ENCODE measurements at places on chromosomes 6 and 20.

GRCh38 chr20:64095455-64095854, 11.3 kb upstream of the LKAAEAR1 start:
- DNase-seq = no peak

- DNase-seq = no peak
These were observed 58.0 kb upstream of the PHIP start for GRCh38 chr6:79135973-79136470.

- no peak for DNase-seq
These were observed 216.7 kb downstream of the PLCB4 start for GRCh38 chr20:9285617-9286016.

DNA sequence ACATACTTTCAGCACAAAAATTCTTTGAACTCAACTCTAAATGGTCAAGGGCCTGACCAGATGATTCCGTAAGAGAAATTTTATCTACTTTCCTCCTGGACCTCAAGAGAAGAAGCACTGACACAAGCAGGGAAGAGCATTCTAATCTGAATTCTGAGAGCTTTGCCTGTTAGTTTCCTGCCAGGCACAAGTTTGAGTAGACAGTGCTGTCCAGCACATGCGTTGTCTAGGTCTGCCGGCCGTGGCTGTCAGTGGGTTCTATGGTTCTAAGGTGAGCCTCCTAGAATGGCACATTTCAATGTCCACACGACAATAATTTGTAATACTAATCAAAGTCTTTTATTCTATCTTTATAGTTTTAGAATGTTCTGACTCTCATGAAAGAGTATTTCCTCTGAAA, 91.9 kb downstream of the RFPL4B start:
- DNase-seq = no peak

DNA sequence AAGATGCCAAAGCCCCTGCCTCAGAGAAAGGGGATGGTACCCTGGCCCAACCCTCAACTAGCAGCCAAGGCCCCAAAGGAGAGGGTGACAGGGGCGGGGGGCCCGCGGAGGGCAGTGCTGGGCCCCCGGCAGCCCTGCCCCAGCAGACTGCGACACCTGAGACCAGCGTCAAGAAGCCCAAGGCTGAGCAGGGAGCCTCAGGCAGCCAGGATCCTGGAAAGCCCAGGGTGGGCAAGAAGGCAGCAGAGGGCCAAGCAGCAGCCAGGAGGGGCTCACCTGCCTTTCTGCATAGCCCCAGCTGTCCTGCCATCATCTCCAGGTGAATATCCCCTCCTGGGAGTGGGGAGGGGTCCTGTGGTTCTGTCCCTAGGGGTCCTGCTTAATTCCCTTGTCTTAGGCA, 1.1 kb downstream of the MYLK2 start:
- no peak for DNase-seq

DNA sequence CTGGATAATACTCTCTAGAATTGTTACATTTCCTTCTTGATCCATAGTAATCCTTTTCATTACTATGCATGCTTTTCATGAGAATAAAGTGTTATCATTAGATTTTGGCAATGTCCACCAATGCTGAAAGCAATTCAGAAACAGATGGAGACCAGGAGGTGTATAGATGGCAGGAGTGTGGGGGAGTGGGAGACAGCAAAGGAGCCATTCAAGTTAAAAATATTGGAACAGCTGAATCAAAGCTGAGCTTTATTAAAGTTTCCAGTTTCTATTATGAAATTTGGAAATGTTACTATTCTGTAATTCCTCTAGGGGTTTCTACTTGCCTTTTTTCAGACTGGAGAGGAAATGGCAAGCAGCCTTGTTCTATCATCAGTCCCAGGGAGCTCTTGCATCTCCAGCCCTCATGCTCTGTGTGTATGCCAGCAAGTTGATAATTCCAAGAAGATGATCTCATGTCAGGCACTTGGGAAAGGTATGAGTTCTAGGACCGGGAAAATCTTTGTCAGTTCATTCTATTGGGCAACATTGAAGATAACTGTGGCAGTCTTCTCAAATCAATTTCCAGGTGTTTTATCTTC, 228.0 kb downstream of the CD109 start:
- no peak for DNase-seq

GRCh38 chr20:45607810-45608209, 21.7 kb upstream of the WFDC10A start:
- no peak for DNase-seq

- DNase-seq = no peak
These were observed 92.1 kb downstream of the FYN start for GRCh38 chr6:111781041-111781708.

DNA sequence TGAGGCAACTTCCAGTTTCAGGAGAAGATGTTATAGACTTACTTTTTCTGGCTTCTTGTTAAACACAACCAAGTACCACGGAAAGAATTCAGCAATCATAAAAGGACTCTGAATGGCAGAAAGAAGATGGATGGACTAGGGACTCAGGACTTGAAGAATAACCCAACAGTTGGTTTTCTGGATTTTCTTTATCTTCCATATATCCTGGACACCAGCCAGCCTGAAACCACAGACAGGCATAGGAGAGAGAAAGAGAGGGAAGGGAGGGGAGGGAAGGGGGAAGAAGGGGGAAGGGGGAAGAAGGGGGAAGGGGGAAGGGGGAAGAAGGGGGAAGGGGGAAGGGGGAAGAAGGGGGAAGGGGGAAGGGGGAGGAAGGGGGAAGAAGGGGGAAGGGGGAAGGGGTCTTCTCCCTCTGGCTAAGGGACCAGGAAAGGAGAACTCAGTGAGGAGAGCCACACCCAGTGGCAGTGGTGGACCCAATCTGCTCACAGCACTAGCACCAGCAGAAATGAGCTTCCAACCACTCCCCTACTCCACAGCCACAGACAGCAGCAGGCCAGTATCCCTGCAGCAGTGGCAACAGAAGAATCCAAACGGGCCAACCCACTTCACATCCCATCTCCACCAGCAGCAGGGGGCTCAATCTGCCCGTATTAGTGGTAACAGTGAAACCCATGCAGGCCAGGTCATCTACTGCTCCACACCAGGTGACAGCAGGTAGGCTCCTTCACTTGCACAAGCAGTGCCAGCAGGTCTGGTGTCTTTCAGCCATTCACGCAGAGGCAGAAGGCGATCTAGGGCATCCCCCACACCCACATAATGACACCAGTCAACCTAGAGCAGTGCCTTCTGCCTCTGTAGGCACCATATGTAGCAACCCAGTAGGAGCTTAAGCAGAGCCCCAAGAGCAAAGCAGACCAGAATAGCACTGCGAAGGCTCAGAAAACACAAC, 78.6 kb downstream of the TRMT6 start:
- DNase-seq = no peak

DNA sequence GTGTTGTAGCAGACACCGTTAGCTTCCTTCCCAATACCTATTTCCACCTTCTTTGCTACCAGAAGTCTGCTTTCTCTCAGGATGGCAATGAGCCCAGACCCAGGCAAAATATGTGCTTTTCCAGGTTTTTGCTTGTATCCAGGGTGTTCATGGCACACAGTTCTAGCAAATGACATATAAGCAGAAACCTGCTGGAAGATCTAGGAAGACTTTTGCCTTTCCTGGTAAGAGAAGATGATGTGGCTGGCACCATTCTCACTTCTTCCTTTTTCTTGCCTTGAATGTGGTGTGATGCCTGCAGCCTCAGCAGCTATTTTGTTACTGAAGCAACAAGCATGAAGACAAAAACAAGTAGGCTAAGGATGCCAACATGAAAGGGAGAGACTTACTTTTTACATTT, 19.2 kb upstream of the TBC1D22B start:
- no peak for DNase-seq

GRCh38 chr6:168526841-168527281, 85.9 kb downstream of the SMOC2 start:
- DNase-seq = no peak

- peak; percentile 42 for DNase-seq
These were observed 23.2 kb downstream of the TRERF1 start for GRCh38 chr6:42428326-42429041.

- DNase-seq = no peak
These were observed 27.6 kb downstream of the CNKSR3 start for GRCh38 chr6:154482858-154483257.

GRCh38 chr6:130500693-130501092, 134.9 kb downstream of the TMEM200A start:
- DNase-seq = no peak

DNA sequence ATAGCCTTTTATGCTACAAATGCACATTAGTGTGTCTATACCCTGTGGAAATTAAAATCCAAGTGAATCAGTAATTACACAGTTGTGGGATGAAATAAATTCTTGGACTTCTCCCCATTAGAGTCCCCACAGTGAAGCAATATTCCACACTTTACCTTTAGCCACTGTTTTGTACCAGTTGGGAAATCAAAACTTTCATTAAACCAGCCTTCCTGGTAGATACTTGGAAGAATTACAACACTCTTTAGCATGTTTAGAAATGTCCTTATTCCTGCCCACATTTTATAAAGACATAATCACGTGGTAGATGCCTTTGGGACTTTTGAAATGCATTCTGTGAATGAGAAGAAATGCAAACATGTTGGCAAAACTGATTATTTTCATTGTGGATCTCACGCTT, 49.0 kb upstream of the ANKEF1 start:
- no peak for DNase-seq

- DNase-seq = no peak
These were observed 228.1 kb upstream of the CEP162 start for GRCh38 chr6:84455511-84456029.

- DNase-seq = no peak
These were observed 15.6 kb downstream of the BCLAF1 start for GRCh38 chr6:136274062-136274461.

DNA sequence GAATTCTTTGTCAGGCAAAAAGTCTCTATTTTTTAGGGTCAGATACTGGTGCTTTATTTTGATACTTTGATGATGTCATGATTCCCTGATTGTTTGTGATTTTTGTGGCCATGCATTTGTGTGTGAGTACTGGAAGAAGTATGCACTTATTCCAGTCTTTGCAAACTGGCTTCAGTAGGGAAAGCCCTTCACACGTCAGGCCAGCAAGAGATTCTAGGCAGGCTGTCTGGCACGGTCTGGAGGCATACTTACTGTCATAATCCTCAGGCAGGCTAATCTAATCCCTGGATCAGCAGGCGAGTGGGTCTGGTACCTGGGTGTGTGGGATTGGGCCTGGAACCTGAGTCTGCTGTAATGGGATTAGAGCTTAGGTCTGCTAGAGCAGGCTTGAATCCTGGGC, 391.8 kb upstream of the MMS22L start:
- DNase-seq = no peak

- no peak for DNase-seq
These were observed 111.0 kb upstream of the TFAP2D start for GRCh38 chr6:50602292-50602691.

DNA sequence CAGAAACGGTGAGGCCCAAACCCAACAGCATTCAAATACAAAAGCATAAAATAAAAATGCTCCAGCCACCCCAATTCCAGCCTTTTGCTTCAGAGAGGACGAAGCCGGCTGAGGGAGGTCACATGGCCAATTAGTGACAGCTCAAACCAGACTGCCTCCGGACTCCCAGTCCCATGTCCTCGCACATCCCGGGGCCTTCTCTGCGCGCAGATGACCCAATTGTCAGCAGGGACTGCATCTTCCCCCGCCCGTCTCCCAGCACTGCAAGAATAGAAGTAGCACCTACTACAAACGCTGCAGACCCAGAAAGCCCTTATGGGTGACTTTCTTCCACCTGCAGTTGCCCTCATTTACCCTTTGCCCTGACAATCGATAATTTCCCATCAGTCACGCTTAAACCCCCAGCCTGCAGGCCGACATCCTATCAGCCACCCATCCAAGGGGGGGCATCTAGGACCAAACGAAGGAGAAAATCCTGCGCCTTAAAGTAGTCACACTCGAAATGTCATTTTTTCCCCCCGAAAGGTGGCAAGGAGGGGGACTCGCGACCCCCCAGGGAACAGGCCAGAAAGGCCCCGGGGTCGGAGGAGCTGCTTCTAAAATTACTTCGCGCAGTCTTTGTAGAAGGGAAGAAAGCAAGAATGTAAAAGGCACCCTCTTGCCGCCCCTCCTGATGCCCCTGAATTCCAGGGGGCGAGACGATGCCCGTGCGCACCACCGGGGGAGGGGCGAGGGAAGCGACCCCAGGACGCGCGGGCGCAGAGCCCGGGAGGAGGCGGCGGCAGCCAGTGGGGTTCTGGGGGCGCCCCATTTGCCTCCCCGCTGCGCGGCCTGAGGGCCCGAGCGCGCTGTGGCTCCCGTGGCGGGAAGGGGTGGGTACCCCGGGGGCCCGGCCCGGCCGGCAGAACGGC, 792 bp downstream of the SLC23A2 start:
- DNase-seq = peak; percentile 13

GRCh38 chr20:35327074-35327976, 35.1 kb upstream of the FAM83C start:
- no peak for DNase-seq

DNA sequence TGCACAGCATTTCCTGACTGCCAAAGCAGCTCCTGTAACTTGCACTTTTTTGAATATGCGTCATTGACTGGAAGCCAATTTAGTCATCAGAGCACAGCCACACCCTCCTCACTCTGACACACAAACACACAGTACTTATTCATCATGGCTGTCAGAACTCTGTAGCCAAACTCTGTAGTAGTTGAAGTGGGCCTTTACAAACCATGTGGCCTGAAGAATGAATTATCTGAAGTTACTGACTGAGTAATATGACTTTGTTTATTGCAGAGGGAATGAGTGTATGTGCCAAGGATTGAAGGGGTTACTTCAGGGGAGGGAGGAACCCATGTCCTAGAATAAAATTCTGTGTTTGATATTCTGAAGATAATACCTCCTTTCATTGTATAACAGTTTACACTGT, 102.7 kb downstream of the FIG4 start:
- DNase-seq = peak; percentile 10

DNA sequence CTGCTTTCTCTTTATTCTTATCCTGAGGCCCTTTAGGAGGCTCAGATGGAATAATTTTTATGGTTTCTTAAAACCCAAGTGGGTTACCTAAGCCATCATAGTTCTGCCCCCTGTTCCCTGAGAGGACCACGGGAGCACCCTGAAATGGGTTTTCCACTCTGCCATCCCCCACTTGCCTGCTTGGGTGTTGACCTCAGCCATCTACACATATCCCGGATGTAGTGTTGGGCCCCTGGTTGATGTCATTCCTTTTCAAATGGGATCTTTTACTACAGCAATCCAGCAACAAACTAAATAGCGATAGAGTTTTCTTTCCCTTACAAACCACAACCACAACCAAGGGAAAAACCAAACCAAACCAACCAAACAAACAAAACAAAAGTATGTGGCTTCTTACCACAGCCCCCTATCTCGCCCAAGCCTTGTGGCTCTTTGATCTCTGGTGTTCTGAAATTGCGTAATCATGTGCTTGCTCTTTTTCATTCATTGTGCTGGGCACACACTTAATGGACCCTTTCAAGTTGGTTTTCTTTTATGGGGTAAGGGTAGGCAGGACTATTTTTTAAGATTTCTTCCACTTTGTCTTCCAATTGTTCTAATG, 154.9 kb downstream of the ESR1 start:
- peak; percentile 17 for DNase-seq

GRCh38 chr6:33276581-33276863, 401 bp upstream of the B3GALT4 start:
- no peak for DNase-seq

DNA sequence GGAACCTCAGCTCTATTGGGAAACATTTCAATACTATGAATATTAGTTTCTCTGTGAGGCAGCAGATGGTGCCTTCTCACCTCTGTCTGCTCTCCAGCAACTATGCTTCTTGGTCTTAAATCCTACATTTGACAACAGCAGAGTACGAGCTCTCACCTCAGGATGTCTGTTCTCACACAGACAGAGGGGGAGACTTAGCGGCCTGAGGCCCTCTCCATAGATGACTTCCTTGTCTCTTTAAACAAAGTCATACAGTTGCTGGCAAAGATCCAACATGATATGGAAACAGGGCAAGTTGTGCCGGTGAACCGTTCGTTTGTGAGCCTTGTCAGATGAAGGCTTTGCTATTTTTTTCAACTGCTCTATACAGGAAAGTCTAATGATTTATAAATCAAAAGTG, 43.7 kb upstream of the GABRR1 start:
- no peak for DNase-seq

Data from T-helper 2 cell (primary cell).